ENCODE measurements at places on chromosomes 1 and 21. TPM values are rescaled to one million over a fixed set of nuclear protein-coding genes. Genes with fewer than 3 reads are reported as not detected.

DNA sequence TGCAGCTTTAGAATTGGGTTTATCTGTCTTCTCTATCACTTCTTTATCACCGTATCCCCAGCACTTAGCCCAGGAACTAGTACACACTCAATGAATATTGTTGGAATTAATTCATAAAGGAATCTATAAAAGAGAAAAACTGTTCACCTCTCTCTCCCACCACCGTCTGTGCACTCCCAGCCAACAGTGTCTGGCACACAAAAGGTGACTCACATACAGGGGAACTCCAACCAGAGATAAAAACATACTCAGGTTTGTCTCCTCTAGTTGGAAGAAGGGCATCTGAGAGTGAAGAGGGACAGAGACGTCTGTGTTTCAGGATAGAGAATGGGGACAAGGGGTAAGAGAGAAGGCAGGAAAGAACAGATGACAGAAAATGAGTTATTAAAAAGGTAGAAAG lies 10.0 kb downstream of the ITLN1 start:
- DNase-seq = no peak
- H3K36me3 ChIP-seq = no peaks in the 10 kb centered on the region
- no peaks in the 10 kb centered on the region for H3K4me1 ChIP-seq
- no peak overlapping the region for H3K4me3 ChIP-seq
- H3K27me3 ChIP-seq = no peaks in the 10 kb centered on the region

Gene PIGR
- total RNA-seq = 0.53 TPM

DNA sequence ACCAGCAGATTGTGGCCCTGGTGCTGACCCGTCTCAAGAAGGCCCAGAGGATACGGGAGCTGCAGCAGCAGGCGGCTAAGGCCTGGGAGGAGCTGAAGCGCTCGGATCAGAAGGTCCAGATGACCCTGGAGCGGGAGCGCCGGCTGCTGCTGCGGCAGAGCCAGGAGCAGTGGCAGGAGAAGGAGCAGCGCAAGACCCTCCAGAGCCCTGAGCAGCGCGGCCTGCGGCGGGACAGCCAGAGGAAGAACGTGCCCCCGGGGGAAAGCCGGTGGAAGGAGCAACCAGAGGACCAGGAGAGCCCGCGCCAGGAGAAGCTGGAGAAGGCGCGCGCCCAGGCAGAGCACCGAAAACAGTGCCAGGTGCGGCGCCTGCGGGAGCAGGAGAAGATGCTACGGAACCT lies 1.0 kb downstream of the CCDC185 start:
- H3K27ac ChIP-seq = no peak overlapping the region
- no peaks in the 10 kb centered on the region for H3K36me3 ChIP-seq
- no peak for DNase-seq
- H3K4me3 ChIP-seq = no peak overlapping the region

Gene ZYG11A
- total RNA-seq = not detected

- no peaks in the 10 kb centered on the region for H3K4me1 ChIP-seq
- no peak overlapping the region for H3K4me3 ChIP-seq
- no peaks in the 10 kb centered on the region for H3K27me3 ChIP-seq
- no peak overlapping the region for H3K27ac ChIP-seq
These were observed 19.6 kb upstream of the C2CD2 start for GRCh38 chr21:41973427-41973831.

- no peak for DNase-seq
- no peak overlapping the region for H3K27ac ChIP-seq
- H3K4me1 ChIP-seq = peaks cover 4% of the 10 kb centered on the region
- H3K27me3 ChIP-seq = no peaks in the 10 kb centered on the region
- no peak overlapping the region for H3K4me3 ChIP-seq
These were observed 408.6 kb downstream of the PRDM2 start for GRCh38 chr1:14108356-14109275.

Gene PODN
- total RNA-seq = 245 TPM

DNA sequence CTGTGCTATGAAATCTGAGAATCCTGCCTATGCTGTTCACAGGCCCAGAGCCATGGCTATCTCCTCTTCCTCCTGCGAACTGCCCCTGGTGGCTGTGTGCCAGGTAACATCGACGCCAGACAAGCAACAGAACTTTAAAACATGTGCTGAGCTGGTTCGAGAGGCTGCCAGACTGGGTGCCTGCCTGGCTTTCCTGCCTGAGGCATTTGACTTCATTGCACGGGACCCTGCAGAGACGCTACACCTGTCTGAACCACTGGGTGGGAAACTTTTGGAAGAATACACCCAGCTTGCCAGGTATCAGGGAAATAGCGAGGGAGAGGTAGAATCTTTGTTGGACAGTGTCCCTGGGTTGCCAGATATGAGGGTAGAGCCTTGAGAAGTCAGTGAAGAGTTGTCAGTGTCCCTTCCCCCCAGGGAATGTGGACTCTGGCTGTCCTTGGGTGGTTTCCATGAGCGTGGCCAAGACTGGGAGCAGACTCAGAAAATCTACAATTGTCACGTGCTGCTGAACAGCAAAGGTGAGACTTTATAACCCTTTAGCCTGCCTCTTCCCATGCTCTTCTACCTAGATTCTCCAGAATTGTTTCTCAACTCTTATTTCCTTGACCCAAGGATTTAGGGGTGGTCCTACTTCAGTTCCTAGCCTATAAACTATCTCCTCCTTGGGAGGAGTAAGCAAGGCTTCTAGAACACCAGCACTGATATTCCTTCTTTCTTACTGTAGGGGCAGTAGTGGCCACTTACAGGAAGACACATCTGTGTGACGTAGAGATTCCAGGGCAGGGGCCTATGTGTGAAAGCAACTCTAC lies 1.4 kb downstream of the NIT1 start:
- peak overlapping the region; percentile 94 for H3K27ac ChIP-seq
- H3K4me3 ChIP-seq = peak overlapping the region; percentile 76
- peak; percentile 81 for DNase-seq
- H3K4me1 ChIP-seq = peaks cover 10% of the 10 kb centered on the region

Gene RUNX3
- total RNA-seq = 0.21 TPM

Gene RHD
- not detected for total RNA-seq

GRCh38 chr1:91546876-91547275 lies 46.2 kb downstream of the CDC7 start:
- H3K36me3 ChIP-seq = no peaks in the 10 kb centered on the region
- no peak overlapping the region for H3K4me3 ChIP-seq
- no peaks in the 10 kb centered on the region for H3K27me3 ChIP-seq
- no peaks in the 10 kb centered on the region for H3K4me1 ChIP-seq

Gene PAQR6
- not detected for total RNA-seq

DNA sequence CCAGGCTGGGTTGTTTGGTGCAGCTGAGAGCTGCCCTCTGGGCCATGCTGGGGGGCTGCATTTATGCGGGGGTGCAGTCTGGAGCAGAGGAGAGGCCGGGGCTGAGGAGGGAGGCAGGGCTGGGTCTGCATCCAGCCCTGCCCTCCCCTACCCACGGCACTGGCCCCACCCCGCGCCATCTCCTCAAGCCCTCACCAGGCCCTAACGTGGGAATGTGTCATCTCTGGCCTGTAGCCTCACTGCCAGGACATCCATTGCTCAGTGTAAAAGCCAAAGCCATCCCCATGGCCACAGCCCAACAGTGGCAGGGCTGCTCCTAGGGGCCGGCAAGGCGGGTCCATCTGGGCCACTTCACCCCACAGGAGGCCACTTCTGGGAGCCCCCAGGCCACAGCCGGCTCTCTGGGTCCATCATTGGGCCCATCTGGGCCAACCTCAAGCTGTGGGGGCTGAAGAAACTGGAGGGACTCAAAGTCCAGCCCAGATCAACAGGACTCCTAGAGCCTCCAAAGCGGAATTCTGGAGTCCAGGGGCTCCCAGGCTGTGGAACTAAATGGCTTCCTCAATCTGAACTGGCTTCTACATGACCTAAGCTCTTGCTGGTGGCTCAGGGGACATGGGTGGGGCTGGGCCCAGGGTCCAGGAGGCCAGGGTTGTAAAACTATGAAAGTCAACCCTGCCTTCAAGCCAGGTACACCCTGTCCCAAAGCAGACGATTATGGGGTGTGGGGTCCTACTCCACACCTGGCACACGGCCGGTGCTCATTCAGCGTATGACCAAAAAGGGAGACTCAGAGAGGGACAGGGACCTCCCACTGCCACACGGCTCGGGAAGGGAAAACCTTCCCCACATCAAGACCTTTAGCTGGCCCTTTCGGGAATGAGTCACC lies 32.6 kb downstream of the RUNX3 start:
- DNase-seq = peak; percentile 53
- no peaks in the 10 kb centered on the region for H3K4me1 ChIP-seq
- H3K27ac ChIP-seq = no peak overlapping the region
- no peaks in the 10 kb centered on the region for H3K27me3 ChIP-seq

DNA sequence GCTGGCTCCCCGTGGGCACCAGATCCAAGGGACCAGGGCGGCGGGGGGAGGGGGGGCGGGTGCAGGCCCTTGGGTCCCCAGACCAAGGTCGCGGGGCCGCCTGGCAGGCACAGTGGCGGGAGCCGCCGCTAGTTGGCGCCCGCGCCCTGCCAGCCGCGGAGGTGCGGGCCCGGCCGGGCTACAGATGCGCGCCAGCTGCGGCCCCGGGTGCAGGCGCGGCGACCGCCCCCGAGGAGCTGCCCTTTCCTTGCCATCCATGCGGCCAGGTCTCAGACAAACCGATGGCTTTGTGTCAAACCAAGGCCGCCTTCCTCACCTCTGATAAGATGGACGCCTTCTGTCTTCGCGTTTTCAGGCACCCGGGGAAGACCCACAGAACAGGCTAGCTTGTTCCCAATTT lies 2.2 kb upstream of the RUNX3 start:
- H3K27ac ChIP-seq = no peak overlapping the region
- H3K4me1 ChIP-seq = no peaks in the 10 kb centered on the region
- no peaks in the 10 kb centered on the region for H3K36me3 ChIP-seq
- H3K4me3 ChIP-seq = peak overlapping the region; percentile 39

GRCh38 chr1:165114022-165114888 lies 242.3 kb downstream of the LMX1A start:
- H3K27ac ChIP-seq = no peak overlapping the region
- H3K27me3 ChIP-seq = no peaks in the 10 kb centered on the region
- no peaks in the 10 kb centered on the region for H3K36me3 ChIP-seq
- DNase-seq = peak; percentile 65

DNA sequence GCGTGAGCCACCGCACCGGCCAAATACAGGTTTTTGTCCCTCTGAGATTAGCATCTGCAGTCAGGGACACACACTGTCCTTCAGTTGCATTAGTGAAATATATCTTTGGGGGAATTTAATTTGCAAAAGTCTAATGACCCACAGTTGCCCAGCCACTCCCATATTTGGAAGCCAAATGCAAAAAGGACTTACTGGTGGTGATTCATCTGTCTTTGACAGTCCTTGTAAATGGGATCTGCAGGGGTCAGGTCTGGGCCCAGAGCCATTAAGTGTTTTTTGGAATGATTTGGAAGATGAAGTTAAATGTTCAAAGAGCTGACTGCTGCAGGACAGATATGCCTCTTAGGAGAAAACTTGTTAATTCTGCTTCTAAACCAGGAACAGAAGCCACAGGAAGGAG lies 44.6 kb upstream of the DNASE2B start:
- H3K27me3 ChIP-seq = no peaks in the 10 kb centered on the region
- H3K4me1 ChIP-seq = no peaks in the 10 kb centered on the region
- H3K4me3 ChIP-seq = no peak overlapping the region
- H3K27ac ChIP-seq = no peak overlapping the region

GRCh38 chr1:39653546-39654031 lies 14.1 kb upstream of the HEYL start:
- no peaks in the 10 kb centered on the region for H3K27me3 ChIP-seq
- DNase-seq = peak; percentile 46
- H3K36me3 ChIP-seq = no peaks in the 10 kb centered on the region
- H3K4me3 ChIP-seq = no peak overlapping the region
- H3K27ac ChIP-seq = no peak overlapping the region

GRCh38 chr1:9375912-9376311 lies 83.2 kb downstream of the SPSB1 start:
- DNase-seq = no peak
- H3K4me1 ChIP-seq = peaks cover 55% of the 10 kb centered on the region
- no peaks in the 10 kb centered on the region for H3K27me3 ChIP-seq
- H3K4me3 ChIP-seq = no peak overlapping the region
- H3K36me3 ChIP-seq = no peaks in the 10 kb centered on the region

GRCh38 chr1:108125312-108126138 lies 74.6 kb downstream of the SLC25A24 start:
- no peaks in the 10 kb centered on the region for H3K36me3 ChIP-seq
- no peaks in the 10 kb centered on the region for H3K4me1 ChIP-seq
- no peak overlapping the region for H3K27ac ChIP-seq
- H3K4me3 ChIP-seq = no peak overlapping the region
- DNase-seq = no peak
- H3K27me3 ChIP-seq = no peaks in the 10 kb centered on the region

- H3K4me3 ChIP-seq = no peak overlapping the region
- H3K4me1 ChIP-seq = peaks cover 3% of the 10 kb centered on the region
- no peaks in the 10 kb centered on the region for H3K27me3 ChIP-seq
- DNase-seq = no peak
- H3K27ac ChIP-seq = no peak overlapping the region
These were observed 12.5 kb downstream of the MACO1 start for GRCh38 chr1:25443030-25443699.

DNA sequence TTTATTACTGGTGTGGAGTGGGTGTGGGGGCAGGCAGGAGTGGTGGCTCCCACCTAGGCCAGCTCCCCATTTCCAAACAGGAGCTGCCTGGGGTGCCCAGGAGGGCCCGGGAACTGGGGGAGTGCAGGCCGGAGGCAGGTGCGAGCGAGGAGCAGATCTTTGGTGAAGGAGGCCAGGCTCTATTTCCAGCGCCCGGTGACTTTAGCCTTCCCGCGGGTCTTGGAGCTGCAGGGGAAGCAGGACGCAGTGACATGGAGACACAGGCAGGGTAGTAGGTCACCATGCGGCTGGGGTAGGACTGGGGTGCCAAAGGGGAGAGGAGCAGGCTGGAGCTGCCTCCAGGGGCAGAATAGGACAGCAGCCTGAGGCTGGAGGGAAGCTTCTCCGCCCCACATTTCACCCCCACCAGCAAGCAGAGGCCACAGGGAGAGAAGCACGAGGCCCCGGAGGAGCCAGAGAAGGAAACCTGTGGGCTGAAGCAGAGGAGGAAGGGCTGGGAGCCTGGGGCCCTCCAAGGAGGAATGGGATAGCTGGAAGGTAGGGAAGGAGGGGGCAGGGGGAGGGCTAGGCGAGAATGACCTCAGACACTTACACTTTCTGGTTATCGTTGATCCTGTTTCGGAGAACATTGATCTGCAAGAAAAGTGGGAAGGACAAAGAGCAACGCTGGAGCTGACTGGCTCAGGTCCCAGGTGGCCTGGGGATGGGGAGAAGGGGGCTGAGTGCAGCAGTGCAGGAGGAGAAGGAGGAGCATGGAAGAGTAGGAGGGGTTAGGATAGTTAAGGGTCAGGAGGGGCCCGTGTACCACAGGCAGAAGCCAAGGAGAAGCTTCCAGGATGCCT lies 18.2 kb downstream of the TNNT2 start:
- no peaks in the 10 kb centered on the region for H3K27me3 ChIP-seq
- no peaks in the 10 kb centered on the region for H3K4me1 ChIP-seq
- H3K27ac ChIP-seq = no peak overlapping the region
- no peaks in the 10 kb centered on the region for H3K36me3 ChIP-seq
- H3K4me3 ChIP-seq = no peak overlapping the region

- H3K27me3 ChIP-seq = no peaks in the 10 kb centered on the region
- no peaks in the 10 kb centered on the region for H3K4me1 ChIP-seq
- no peak for DNase-seq
- H3K36me3 ChIP-seq = no peaks in the 10 kb centered on the region
- H3K27ac ChIP-seq = no peak overlapping the region
These were observed 529.6 kb upstream of the ZRANB2 start for GRCh38 chr1:71610476-71610875.

GRCh38 chr1:31869449-31869848 lies 53.6 kb upstream of the SPOCD1 start:
- no peak overlapping the region for H3K27ac ChIP-seq
- H3K4me3 ChIP-seq = no peak overlapping the region
- no peaks in the 10 kb centered on the region for H3K4me1 ChIP-seq
- DNase-seq = no peak
- no peaks in the 10 kb centered on the region for H3K36me3 ChIP-seq

All from ascending aorta (tissue), 2 donors.